ENCODE measurements at places on chromosomes 1 and 21. TPM values are rescaled to one million over a fixed set of nuclear protein-coding genes. Genes with fewer than 3 reads are reported as not detected.

DNA sequence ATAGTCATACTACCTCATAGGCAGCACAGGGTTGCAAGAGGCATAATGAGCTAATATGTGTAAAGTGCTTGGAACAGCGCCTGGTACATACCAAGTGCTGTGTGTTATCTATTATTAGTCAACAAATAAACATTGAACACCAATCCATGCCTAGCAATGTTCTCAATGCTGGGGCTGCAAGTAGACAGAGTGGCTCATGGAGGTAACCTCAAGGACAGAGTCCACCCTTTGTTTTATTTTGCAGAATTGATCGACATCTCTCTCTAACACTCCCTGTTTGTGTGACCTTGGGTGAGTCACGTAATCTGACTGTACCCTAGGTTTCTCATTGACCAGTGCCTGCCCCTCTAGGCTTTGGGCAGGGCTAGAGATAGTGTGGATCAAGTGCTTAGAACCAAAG is 164.0 kb upstream of the KLHDC7A start:
- H3K27me3 ChIP-seq: no peaks in the 10 kb centered on the region
- DNase-seq: no peak
- H3K4me1 ChIP-seq: no peaks in the 10 kb centered on the region
- H3K36me3 ChIP-seq: no peaks in the 10 kb centered on the region
- H3K4me3 ChIP-seq: no peak overlapping the region
- no peak overlapping the region for H3K27ac ChIP-seq

DNA sequence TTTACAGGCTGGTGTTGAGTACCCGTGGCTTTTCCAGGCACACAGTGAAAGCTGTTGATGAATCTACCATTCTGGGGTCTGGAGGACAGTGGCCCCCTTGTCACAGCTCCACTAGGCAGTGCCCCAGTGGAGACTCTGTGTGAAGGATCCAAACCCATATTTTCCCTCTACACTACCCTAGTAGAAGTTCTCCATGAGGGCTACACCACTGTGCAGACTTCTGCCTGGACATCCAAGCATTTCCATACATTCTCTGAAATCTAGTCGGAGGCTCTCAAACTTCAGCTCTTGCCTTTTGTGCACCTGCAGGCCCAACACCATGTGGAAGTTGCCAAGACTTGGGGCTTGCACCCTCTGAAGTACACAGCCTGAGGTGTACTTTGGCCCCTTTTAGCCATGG is 227.8 kb downstream of the BACH1 start:
- no peaks in the 10 kb centered on the region for H3K36me3 ChIP-seq
- DNase-seq: no peak
- H3K4me3 ChIP-seq: no peak overlapping the region
- no peak overlapping the region for H3K27ac ChIP-seq
- no peaks in the 10 kb centered on the region for H3K27me3 ChIP-seq

- no peaks in the 10 kb centered on the region for H3K27me3 ChIP-seq
- H3K27ac ChIP-seq: no peak overlapping the region
- peaks cover 13% of the 10 kb centered on the region for H3K36me3 ChIP-seq
- no peak overlapping the region for H3K4me3 ChIP-seq
Observed at GRCh38 chr1:52037402-52037814, 3.8 kb upstream of the KTI12 start.

GRCh38 chr1:70552662-70553566 is 141.8 kb downstream of the CTH start:
- no peaks in the 10 kb centered on the region for H3K4me1 ChIP-seq
- no peak for DNase-seq
- no peaks in the 10 kb centered on the region for H3K27me3 ChIP-seq
- H3K4me3 ChIP-seq: no peak overlapping the region

- H3K4me1 ChIP-seq: peaks cover 40% of the 10 kb centered on the region
- no peaks in the 10 kb centered on the region for H3K27me3 ChIP-seq
- H3K36me3 ChIP-seq: no peaks in the 10 kb centered on the region
- no peak overlapping the region for H3K4me3 ChIP-seq
- peak overlapping the region; percentile 62 for H3K27ac ChIP-seq
Observed at GRCh38 chr1:26285366-26286063, 5.6 kb downstream of the SH3BGRL3 start.

DNA sequence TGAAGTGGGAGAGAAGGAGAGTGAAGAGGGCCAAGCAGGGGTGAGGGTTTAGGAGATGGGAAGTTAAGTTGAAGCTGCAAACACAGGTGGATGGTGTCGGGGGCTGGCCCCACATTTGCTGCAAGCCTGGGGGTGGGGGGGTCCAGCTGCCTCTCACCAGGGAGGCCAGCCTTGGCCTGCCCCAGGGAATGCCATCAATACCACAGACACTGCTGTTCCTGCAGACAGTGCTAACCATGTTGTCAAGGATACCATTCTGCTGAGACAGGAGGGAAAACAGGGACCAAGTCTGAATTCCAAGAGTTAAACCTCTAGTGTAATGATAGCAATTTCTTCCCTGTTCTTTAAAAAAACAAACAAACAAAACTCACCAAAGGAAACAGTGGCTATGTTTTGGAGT is 8.0 kb downstream of the MECR start:
- H3K4me3 ChIP-seq: no peak overlapping the region
- no peaks in the 10 kb centered on the region for H3K27me3 ChIP-seq
- DNase-seq: no peak
- H3K27ac ChIP-seq: no peak overlapping the region

GRCh38 chr1:90274376-90274775 is 279.5 kb downstream of the ZNF326 start:
- H3K4me3 ChIP-seq: no peak overlapping the region
- no peaks in the 10 kb centered on the region for H3K27me3 ChIP-seq
- no peak overlapping the region for H3K27ac ChIP-seq
- no peaks in the 10 kb centered on the region for H3K36me3 ChIP-seq
- DNase-seq: no peak

- no peak overlapping the region for H3K4me3 ChIP-seq
- peaks cover 76% of the 10 kb centered on the region for H3K4me1 ChIP-seq
Observed at GRCh38 chr21:32378956-32379355, 13.9 kb downstream of the URB1 start.

Gene SPRR1B
- not detected for total RNA-seq

Gene PHACTR4
- 30.8 TPM for total RNA-seq

Gene HES5
- 2.7 TPM for total RNA-seq

Gene NBPF4
- total RNA-seq: not detected

Gene MEF2D
- 101 TPM for total RNA-seq
